ENCODE measurements at places on chromosomes 7 and 10.

DNA sequence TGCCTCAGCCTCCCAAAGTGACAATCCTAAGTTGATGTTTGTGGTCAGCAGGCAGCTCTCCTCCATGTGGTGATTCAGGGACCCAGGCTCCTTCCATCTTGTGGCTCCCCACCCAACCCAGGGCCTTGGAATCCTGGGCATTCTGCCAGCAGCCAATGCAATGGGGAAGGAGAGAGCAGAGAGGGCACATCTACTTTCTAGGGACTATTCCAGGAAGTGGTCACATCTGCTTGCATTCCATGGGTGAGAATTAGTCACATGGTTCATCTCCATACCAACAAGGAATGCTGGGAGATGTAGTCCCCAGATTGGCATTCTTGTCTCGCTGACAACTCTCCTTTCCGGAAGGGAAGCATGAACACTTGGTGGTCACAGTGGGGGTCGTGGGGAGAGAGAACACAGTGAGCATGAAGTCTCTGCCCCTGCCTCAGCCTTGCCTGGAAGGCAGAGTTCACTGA, 9.9 kb upstream of the SRRM3 start:
- DNase-seq = no peak

DNA sequence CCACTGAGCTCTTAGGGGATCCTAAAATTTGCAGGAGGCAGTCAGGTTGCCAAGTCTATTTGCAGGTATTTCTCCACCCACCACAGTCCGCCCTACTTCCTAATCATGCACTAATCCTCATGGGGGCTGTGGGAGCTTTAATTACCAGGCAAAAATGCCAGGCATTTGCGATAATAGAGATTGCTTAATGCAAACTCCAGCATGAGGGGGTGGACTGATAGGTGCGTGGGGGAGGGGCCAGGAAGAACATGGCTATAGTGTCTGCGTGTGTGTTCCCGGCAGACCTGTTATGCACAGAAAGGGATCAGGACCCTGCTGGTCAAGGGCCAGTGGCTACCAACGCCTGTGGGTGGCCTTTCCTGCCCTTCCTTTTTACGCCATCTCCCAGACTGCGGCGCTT, 15.6 kb upstream of the AQP1 start:
- DNase-seq = no peak

- DNase-seq = no peak
These were observed 235.9 kb downstream of the SLC25A13 start for GRCh38 chr7:96085953-96086352.

DNA sequence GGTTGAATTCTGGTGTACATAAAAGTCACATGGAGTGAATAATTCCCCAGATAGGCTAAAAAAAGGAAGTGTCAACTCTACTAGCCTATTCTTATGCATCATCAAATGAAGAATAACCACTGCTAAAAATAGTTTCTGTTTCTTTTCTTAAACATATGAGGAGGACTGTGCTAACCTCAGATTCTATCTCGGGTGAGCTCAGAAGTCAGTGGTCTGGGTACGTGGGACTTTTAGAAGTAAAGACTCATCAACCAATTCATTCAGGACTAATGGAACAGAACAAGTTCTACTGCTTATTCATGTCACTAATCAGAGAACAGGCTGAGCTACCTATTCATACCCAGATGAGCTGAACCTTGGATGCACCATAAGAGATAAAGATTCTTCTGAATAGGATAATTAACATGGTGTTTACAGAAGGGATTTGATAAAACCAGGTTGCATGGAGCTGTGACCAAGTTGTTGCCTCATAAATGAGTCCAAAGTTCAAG, 9.5 kb upstream of the ASAH2 start:
- no peak for DNase-seq

DNA sequence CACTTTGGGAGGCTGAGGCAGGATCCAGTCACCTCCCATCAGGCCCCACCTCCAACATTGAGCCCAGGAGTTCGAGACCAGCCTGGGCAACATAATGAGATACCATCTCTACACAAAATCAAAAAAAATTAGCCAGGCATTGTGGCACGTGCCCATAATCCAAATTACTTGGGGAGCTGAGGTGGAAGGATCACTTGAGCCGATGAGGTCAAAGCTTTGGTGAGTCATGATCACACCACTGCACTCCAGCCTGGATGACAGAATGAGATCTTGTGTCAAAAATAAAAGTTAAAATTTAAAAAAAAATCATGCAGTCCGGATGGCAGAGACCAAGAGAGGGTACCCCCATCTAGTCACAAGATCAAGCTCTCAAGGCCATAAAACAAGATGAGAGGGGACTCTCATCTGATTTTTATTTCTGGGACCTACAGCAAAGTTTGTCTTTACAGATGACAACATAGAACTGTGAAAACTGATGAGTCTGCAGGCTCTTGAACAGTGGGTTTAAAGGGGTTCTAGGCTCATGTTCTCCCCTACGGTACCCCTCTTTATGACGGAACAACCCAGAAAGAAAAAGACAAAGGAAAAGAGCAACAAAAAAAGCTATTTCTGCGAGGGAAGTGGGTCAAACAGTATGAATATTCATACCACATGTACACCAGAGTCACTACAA, 28.9 kb upstream of the CREB3L2 start:
- no peak for DNase-seq

GRCh38 chr10:17237149-17237527, 9.1 kb downstream of the VIM start:
- no peak for DNase-seq

GRCh38 chr7:69062020-69062765, 536.1 kb upstream of the AUTS2 start:
- DNase-seq = no peak

- no peak for DNase-seq
These were observed 631.4 kb downstream of the ACTR3B start for GRCh38 chr7:153390955-153391354.

Data from A549 (cell line).